ENCODE measurements at places on chromosomes 6 and 20.
A peak's percentile ranks its signal among the peaks of the same experiment; 100 is the strongest.

GRCh38 chr6:116229287-116229913 lies 24.5 kb downstream of the TSPYL4 start:
- DNase-seq, result peak; percentile 91

DNA sequence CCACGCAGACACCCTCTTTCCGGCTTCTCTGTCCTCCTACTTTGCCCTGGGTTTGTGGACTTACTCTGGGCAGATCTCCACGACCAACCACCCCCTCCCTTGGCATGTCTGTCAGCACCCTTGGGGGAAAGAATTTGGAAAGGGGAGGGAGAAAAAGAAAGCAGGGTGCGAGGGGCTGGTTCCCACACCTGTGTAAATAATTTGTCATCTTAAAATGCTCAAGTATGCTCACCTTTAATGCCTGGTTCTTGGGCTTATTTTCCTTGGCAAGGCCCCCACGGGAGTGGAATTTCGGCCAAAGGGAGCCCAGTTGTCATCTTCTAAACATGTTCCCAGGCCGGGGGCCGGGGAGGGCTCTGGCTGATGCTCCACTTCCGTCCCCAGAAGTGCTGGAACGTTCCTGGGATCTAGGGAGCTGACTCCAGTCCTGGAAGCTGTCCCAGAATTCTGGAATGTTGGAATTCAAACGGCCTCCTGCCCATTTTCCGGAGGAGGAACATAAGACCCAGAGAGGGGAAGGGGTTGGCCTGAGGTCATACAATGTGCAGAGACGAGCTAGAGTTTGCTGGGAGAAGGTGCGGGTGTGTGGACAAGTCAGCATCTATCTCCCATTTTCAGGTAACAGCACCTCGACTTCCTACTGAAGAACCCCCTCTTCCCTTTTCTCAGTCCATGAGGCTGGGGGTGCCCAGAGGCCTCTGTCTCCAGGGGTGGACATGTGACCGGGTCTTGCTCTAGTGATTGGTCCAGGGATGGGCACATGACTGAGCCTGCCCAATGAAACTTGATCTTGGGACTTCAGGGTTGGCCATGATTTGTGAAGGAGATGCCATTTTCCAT lies 122.3 kb downstream of the CEBPB start:
- peak; percentile 88 for DNase-seq

GRCh38 chr6:116307633-116308032 lies 27.9 kb upstream of the TSPYL1 start:
- DNase-seq, result no peak

- DNase-seq, result no peak
Measured at GRCh38 chr20:59325142-59325523, 24.7 kb downstream of the EDN3 start.

GRCh38 chr6:36752187-36752885 lies 54.7 kb downstream of the RAB44 start:
- no peak for DNase-seq

GRCh38 chr20:33531885-33532284 lies 42.0 kb downstream of the CBFA2T2 start:
- no peak for DNase-seq

- no peak for DNase-seq
Measured at GRCh38 chr20:17628101-17628841, 53.8 kb downstream of the RRBP1 start.

DNA sequence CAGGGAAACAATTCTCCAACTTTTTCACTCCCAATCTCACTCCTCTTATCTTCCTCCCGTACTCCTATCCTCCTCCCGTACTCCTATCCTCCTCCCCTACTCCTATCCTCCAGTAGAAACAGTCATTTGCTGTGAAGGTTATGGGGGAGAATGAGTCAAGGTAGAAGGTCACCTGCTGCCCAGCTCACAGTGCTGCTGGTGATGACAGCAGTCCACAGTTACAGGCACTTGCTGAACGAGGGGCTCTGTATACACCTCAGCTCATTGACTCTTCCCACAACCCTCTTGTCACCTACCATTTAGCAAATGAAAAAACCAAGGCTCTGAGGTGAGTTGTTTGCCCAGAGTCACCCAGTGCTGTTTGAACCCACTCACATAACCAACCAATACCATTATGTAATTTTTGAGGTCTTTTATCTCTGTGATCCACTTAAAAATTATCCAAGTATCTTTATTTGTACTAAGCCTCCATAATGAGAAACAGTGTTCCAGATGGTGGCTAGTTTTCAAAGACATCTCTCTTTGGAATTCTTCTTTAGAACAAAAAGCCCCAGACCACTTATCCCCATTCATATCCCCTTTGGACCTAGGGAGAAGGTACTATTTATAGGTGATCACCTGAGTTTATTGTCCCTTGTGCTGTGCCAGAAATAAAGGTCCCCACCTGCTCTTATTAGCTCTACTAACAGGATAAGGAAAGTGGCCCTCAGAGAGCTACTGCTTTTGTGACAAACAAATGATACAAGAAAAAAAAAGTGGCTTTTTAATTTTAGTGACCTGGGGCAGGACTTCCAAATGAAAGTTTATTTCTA lies 53.2 kb downstream of the PTPN1 start:
- DNase-seq, result no peak

DNA sequence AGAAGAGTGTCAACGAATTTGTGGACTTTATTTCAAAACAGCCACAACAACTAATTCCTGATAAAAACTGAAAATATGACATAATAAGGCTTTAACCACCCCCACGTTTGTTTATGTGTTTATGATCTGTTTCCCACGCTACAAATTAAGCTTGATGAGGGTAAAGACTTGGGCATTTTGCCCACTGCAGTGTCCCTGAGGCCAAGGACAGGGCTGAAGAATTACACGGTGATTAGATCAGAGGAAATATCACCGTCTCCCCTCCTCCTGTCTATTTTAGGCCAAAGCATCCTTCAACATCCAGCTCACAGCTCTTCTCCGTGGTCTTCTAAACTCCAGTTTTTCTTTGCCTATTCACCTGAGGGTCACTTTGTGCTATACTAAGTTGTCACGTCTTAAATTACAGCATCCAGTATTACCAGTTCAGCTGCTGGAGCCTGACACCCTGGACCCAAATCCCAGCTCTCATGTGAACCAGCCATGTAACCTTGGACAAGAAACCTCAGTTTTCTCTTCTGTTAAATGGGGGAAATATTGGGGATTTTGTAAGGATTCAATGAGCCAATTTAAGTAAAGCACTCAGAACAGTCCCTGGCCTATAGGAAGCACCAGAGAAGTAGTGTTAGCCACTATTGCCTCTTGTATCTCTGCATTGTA lies 15.2 kb upstream of the ARFGEF2 start:
- DNase-seq, result no peak

DNA sequence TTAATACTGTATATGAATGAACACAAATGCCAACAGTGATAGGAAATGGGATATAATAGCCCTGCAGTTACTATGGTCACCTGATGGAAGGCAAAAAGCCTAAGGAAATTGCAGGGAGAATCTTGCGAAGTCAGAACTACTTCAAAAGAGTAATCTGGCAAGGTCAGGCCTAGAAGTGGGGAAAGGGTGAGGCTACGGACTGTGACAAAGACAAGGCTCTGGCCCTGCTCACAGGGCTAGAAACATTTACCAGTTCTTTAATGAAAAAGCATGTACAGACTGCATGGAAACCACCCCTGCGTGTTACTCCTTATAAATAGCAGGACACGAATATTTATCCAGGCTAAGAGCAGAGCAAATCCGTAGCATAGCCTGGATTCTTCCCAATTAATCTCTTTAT lies 52.5 kb upstream of the HECA start:
- DNase-seq, result no peak

- DNase-seq, result no peak
Measured at GRCh38 chr6:63477422-63478040, 94.7 kb upstream of the LOC128125822 start.

DNA sequence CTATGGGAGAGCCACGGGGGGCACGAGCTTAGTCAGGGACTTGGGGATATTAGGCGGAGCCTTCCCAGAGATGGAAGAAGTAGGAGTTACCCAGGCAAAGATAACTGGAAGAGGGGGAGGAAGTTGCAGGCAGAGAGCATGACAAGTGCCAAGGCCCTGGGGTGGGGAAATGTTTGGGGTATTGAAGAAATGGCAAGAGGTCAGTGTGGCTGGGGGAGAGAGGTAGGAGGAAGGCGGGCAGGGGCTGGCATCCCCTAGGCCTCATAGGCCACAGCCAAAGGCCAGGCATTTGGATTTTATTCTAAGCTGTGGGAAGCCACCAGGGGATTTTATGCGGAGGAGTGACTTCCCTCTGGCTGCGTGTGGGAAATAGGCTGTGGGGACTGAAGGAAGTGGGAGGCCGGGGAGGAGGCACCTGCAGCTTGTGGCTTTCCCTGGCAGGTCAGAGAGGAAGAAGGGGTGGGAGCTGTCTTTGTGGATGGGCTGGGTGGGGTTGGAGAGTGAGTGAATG lies 22.7 kb downstream of the SNAI1 start:
- no peak for DNase-seq

GRCh38 chr20:36445847-36446246 lies 95.5 kb upstream of the MYL9 start:
- no peak for DNase-seq

DNA sequence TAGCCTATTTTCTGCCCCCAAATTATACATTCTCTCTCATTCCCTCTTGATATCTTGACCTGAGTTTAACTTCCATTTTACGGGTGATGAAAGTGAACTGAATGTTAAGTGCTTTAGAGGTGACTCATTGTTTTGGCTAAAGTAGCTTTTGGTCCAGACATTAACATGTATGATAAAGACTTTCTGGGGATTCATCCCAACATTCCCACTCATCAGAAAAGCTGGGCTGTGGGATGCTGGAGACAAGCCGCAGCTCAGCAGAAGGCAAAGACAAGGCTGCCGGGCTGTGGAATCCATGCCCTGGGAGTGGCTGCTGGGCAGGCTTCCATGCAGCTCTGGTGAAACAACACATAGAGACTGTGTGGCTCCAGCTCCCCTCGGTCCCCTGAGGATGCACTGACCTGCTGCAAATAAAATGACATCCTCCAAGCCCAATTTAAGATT lies 89.9 kb upstream of the SYNDIG1 start:
- DNase-seq, result peak; percentile 27

- DNase-seq, result no peak
Measured at GRCh38 chr6:36666826-36667591, 11.5 kb upstream of the CDKN1A start.

GRCh38 chr6:4322846-4323309 lies 187.5 kb upstream of the ECI2 start:
- DNase-seq, result no peak

- DNase-seq, result no peak
Measured at GRCh38 chr6:50807035-50807434, 11.6 kb upstream of the TFAP2B start.

GRCh38 chr6:106918115-106918514 lies 56.4 kb downstream of the CD24 start:
- DNase-seq, result peak; percentile 36

- DNase-seq, result no peak
Measured at GRCh38 chr6:161583584-161583983, 309.7 kb upstream of the AGPAT4 start.

- no peak for DNase-seq
Measured at GRCh38 chr6:97288188-97288587, 5.2 kb upstream of the MMS22L start.

DNA sequence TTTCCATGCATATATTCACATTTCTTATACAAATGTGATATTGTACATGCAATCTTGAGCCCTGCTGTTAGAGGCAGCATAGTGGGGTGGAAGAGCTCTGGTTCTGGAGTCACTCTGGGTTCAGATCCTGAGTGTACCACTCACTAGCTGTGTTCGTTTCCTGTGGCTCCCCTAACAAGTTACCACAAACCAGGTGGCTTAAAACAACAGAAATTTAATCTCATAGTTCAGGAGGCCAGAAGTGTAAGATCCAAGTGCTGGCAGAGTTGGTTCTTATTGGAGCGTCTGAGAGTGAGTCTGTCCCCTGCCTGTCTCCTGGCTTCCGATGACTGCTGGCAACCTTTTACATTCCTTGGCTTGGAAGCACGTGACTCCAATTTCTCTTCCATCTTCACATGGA lies 115.6 kb downstream of the MAP3K7 start:
- DNase-seq, result no peak

DNA sequence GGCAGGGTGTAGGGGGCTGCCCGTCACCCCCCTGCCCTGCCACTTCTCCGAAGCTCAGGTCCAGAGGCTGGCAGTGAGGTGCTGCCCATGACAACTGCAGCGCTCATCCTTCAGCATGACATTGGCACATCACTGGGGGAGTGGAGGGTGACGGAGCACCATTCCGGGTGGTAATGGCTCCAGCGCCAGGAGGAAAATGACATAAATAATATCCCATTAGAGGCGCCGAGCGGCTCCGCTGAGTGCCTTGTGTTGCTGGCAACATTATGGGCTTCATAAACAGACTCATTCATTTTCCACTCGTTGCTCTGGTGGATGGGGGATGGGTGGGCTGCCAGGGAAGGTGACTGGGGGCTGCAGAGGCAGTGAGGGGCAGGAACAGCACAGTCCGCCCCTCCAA lies 56.9 kb upstream of the CTNNBL1 start:
- DNase-seq, result no peak

- DNase-seq, result no peak
Measured at GRCh38 chr6:106556368-106556960, 72.8 kb downstream of the RTN4IP1 start.

GRCh38 chr20:32989507-32990283 lies 14.5 kb downstream of the SUN5 start:
- DNase-seq, result no peak

GRCh38 chr20:23420943-23421931 lies at the start of gene NAPB:
Gene NAPB, minus strand, starts transcription at chr20:23421488. Its CDS starts 86 bp downstream, at chr20:23421402.
- peak; percentile 94 for DNase-seq

- DNase-seq, result no peak
Measured at GRCh38 chr6:67031451-67031850, 1324.4 kb upstream of the EYS start.

GRCh38 chr6:160861824-160862223 lies 129.7 kb upstream of the MAP3K4 start:
- no peak for DNase-seq

DNA sequence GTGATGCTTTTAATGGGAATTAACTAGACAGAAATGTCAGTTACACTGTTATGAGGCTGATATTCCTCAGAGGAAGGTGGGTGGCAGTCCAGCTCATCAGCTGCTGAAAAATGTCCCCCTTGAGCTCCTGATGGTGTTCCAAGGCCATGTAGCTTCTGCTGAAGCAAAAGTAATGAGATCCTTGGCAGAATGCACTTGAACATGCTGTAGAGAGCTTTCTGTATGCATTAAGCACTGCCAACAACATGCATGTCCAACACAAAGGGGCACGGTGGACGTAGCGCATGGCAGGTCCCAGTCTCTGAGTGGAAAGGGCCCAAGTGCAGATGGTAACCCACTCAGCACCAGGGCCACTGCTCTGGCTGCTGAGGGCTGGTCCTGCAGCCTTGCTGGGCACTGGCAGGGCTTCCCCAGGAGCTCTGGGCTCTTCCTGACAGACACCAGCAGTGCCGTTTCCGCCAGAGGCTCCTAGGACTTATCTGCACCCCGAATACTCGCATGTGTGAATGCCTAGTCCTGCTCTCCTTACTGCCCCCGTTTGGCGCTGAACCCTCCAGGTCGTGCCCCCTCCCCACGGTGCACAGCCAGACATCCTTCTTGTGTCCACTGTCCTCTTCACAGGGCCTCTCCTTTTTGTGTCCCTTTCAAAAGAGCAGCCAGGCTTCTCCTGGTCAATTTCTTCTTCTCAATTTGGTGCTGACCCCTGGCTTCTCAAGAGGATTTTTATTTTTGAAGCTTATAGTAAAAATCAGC lies 18.6 kb upstream of the SYNDIG1 start:
- DNase-seq, result no peak

GRCh38 chr6:30168741-30169140 lies 5.4 kb downstream of the TRIM15 start:
- no peak for DNase-seq
